ENCODE measurements at places on chromosomes 5 and 9.

- DNase-seq, result no peak
These were observed 14.2 kb upstream of the CCNB1 start for GRCh38 chr5:69152731-69153130.

DNA sequence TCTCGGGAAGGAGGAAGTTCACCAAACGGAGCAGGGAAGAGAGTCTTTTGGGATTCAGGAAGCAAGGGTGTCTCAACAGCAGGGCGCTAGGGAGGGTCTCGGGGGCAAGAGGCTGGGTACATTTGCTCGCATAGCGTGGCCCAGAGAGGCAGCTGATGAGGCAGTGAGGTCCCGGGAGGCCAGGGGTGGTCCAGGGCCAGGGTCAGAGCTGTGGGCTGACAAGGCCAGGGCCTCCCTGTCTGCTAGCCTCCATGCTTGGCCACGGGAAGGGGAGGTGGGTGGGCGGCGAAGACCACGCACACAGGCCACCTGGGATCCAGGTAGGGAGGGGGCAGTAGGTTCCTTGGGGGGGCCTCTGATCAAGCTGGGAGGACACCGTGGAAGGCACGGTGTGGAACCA is 6.0 kb downstream of the NDOR1 start:
- no peak for DNase-seq

DNA sequence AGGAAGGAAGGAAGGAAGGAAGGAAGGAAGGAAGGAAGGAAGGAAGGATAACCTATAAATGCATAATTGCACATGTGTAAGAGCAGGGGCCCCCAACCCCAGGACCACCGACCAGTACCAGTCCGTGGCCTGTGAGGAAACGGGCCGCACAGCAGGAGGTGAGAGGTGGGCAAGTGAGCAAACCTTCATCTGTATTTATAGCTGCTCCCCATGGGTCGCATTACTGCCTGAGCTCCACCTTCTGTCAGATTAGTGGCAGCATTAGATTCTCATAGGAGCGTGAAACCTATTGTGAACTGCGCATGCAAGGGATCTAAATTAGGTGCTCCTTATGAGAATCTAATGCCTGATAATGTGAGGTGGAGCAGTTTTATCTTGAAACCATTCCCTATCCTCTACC is 66.1 kb downstream of the SH3RF2 start:
- DNase-seq, result no peak

- no peak for DNase-seq
These were observed 405.3 kb upstream of the CLINT1 start for GRCh38 chr5:158264264-158264663.

DNA sequence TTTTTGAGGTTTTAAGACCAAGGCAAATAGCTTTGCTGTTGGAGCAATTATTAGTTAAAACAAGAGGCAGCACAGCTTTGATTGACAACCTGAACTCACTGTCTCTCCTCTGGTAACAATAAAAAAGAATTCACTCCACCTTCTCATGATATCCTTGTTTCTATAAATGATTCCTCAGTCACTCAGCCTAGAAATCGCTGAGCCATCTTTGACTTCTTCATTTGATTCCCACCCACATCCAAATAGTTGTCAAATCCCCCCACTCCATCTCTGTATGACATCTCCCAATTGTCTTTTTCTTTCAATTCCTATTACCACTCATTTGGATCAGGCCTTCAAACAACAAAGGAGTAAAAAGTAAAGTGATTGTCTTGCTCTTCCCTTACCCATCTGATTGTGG is 266.4 kb downstream of the MCTP1 start:
- no peak for DNase-seq
